ENCODE measurements at places on chromosomes 3 and 15.

DNA sequence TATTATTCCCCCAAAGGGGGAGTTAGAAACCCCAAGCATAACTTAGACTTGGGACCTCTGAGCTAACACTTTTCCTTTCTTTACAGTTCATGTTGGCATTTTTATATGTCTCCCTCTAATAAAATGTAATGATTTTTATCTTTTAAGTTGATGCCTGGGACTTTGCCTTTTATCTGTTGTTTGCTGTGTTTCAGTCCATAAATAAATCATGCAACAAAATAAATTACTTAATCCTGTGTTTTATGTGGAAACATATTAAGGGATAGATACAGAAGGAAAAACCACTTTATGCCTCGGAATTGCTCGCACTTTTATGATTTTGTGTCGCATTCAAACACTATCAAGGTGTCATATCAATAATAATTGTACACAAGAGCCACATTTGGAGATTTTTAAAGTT lies 93.7 kb upstream of the TBC1D5 start:
- DNase-seq, result no peak

GRCh38 chr15:70400766-70401541 lies 303.2 kb upstream of the TLE3 start:
- no peak for DNase-seq

- no peak for DNase-seq
Measured at GRCh38 chr3:62007036-62007435, 366.3 kb downstream of the FEZF2 start.

DNA sequence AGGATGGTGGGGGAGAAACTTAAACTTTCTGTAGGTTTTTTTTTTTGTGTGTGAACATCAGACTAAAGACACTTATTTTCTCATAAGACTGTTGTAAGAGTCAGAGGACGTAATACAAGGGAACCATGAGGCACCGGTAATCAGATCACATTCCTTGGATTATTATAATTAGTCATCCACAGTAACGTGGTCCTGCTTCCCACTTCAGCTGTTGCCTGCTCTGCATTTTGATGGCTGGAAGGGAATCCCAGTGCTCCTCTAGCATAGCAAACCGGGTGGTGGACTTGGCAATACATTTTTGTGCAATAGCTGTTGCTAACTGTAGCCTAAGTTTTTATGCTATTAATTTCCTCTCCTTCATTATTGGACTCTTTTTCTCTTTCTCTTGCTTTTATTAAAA lies 294.8 kb downstream of the NR2F2 start:
- no peak for DNase-seq

GRCh38 chr15:96619174-96619573 lies 288.7 kb downstream of the NR2F2 start:
- DNase-seq, result no peak

GRCh38 chr3:186360779-186361178 lies 1.3 kb downstream of the DGKG start:
- no peak for DNase-seq

DNA sequence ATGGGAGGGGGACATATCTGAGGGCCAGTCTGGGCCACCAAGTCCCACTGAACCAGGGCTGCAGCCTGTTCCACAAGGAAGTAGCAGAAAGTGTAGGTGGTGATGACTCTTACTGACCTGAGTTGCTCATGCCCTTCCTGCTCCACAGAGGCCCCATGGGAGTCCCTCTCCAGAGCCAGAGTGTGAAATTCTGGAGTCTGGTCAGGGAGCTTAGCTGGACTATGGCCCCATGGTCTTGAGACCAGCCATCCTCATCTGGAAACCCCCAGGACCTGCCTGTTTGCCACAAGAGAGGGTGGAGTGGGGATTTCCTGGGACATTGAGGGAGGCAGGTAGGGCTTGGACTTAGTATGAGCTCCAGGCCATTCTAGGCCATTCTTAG lies 3.0 kb downstream of the SPINT1 start:
- no peak for DNase-seq

DNA sequence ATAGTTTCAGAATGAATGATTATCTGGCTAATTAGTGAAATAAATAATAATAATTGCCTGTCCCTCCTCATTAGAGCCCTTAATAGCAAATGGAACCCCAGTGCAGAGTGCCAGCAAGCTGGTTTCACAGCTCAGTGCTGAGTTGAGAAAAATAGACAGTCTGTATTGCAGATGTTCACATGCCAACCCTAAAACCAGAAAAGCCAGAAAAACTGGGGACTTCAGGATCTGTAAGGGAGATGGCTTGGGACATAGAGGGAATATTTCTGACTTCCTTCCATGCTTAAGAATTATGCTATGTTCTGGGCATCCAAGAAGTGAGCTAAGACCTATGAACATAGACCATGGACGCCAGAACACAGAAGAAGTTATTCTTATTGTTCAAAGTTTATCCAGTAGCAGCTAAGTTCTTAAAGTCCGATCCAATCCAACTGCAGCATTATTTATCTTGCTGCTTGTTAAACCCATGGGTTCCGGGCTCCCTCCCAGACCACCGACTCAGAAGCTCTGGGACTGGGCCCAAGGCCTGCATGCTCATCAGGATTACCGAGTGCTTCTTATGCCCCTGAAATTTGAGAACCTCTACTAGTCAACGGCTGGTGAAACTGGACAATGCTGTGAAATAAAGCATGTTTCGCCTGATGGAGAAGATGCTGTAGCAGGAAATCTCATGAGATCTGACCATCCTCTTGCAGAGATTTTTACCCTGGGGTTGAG lies 158.3 kb downstream of the FOXB1 start:
- DNase-seq, result no peak

- no peak for DNase-seq
Measured at GRCh38 chr3:139020868-139021234, at the start of gene PRR23B. TSS of gene PRR23B (minus strand) at chr3:139020926. CDS start at chr3:139020661, 265 bp downstream.

GRCh38 chr3:126155280-126155640 lies 25.1 kb downstream of the ALDH1L1 start:
- no peak for DNase-seq

GRCh38 chr15:25057574-25057973 lies 102.8 kb downstream of the SNRPN start:
- no peak for DNase-seq

DNA sequence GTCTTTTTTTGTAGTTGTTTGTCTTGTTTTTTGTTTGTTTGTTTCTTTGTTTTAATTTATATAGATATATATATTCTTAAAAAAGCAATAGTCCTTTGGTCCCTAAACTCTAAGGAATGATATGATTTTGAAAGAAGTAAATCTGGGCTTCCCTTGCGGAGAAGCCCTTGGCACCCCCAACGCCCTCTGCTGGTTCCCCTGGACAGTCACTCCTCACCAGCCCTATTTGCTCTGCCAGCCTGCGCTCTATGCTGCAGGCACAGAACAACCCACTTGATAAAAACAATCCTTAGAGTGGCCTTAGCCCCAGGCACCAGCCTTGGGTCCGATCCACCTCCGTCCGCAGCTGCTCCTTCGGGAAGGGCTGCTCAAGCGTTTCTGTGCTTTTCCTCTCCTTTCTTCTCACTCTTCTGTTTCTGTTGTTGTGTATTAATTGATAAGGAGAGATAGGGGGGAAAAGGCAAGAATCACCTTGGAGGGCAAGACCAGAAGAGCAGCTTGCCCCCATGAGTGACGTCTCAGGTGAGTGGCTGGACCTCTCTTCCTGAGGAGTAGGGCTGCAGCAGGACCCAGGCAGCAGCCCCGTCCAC lies 13.7 kb upstream of the PARP6 start:
- no peak for DNase-seq

DNA sequence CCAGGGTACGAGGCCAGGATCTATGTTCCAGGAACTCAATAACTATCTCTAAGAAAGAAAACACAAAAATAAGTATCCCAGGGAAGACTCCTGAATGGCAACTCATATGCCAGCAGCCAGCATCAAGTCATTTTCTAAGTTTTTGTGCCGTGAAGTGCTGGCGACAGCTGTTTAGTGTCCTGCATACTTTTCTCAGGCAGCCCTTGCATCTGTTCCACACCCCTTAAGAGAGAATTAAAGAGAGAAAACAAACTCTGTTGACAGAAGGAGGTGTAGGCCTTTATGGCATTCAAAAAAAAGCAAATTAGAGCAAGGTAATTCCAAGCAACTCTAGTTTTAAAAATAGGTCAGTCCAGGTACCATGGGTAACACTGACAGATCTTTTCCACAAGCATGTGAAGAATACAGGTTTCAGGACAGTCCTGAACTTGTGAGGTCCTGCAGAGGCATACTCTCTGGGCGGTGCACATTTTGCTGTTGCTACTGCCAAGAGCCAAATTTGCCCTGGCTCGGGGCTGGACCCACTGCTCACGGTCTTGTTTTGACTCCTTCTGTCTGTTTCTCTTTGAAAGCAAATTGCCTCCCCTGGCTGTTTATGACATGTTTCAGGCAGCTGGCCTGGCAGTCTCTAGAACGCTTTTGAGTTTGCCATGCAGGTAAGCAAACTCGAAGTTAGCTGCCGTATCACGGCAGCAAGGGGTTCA lies 252.1 kb upstream of the ADAMTS9 start:
- no peak for DNase-seq

GRCh38 chr3:59780209-59780608 lies 730.4 kb upstream of the CFAP20DC start:
- no peak for DNase-seq

GRCh38 chr3:197520311-197521276 lies 35.2 kb downstream of the BDH1 start:
- no peak for DNase-seq

DNA sequence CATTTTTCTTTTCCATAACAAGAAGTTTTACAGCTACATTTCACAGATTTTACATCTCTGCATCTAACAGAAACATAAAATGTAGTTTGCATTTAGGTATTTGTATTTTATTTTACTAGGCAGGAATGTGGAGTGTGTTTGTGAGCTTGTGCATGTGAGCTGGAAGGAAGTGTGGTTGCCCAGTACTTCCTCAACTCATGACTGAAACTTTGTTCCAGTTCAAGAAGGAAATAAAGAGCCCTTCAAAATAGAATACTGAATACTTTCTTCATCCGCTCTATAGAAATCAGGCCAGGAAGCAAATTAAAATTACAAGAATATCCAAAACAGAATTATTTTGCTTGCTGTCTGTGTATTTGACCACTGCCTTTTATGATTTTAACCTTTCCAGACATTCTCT lies 81.3 kb downstream of the CHL1 start:
- DNase-seq, result no peak

DNA sequence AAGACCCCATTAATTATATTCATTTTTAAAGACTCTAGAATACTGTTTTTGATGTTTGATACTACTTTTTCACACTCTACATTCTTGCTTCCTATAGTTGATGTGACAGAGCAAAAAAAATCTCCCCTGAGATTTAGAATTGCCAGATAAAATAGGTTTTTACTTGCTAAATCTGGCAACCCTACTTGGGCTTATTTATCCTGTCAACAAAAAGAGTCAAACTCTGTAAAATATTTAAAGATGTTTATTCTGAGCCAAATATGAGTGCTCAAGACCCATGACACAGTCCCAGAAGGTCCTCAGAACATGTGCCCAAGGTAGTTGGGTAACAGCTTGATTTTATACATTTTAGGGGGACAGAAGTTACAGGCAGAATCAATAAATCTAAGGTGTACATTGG lies 72.3 kb downstream of the DAPK2 start:
- no peak for DNase-seq

DNA sequence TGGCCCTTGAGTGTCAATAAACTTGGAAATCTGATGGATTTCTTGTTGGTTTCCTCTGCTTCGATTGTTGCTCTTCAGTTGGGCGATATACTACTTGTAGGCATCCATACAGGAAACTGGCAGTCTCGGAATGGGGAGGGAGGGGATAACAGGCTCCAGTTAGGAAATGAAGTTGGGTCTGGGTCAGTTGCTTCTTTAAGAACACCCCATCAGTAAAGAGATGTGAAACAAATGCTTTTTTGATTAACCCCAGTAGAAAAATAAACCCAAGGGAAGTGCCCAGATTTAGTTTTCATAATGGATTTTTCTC lies 681 bp downstream of the CHMP2B start:
- no peak for DNase-seq

- no peak for DNase-seq
Measured at GRCh38 chr3:157175691-157176507, 16.0 kb upstream of the CCNL1 start.

- DNase-seq, result no peak
Measured at GRCh38 chr3:101932326-101933068, 83.2 kb downstream of the NFKBIZ start.

- no peak for DNase-seq
Measured at GRCh38 chr3:52534281-52535183, 875 bp upstream of the NT5DC2 start.

DNA sequence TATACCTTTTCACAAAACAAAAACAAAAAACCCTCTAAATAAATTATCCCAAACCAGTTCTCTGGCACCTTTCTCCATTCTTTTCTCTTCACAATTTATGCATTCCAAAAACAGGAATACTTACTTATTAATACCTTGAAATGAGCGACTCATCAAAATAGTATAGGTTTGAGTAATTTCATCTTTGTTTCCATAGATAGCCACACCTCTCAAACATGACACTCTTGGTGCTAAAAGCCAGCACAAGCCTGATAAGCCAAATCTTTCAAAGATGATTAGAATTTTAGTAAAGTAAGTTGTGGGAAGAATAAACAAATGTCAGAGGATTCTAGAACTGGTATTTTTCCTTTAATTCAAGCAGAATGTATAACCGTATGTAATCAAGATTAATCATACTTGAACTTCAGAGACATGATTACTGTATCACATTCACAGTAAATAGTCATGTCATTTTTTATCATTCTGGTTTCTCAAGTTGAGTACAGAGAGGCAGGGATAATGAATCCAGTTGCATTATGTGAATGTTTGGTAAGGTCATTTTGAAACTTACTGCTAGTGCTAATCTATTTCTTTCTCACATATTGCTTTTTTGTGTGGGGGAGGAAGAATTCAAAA lies 12.1 kb upstream of the WDR5B start:
- DNase-seq, result no peak

DNA sequence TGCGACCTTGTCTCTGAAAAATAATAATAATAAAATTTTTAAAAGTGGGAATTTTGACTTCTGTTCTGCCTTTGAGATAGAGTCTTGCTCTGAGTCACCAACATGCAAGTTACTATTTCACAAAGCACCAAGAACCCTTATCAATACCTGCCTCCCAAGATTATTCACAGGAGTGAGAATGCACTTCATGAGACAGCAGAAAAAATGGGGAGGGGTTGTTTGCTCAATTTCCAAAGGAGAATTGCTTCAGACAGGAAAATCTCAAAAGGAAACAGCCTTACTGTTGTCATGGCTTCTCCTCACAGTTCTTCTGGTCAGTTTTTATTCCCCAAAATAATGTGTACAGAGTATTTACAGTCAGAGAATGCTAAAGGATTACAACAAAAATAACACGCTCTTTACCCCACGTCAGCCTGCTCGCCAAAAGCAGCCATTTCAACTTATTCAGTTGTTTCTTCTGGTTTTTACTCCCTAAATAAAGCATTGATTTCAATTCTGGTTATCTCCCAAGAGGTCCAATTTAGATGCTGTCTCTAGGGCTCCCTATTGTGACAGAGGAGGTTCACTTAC lies 89.0 kb downstream of the PPCDC start:
- no peak for DNase-seq

DNA sequence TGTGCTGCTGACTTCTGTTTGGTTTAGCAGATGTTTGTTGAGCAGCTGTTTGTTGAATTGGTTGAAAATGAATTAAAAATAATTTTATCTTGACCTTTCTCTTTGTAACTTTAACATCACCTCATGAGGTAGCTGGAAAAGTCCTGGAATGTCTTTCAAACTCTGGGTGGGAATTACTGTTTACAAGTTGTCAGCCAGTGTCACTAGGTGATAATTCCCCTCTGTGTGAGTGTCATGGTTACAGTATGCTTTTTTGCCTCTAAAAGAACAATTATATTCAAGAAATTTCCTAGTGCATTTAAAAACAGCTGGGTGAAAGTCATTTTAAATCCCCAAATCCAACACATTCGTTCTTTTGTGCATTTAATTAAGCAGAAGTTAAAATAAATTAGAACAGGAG lies 113.2 kb downstream of the PTPRG start:
- DNase-seq, result no peak

GRCh38 chr3:101903451-101903871 lies 54.1 kb downstream of the NFKBIZ start:
- DNase-seq, result no peak
